Neuronal stem cell (in vitro differentiated cells): ENCODE measurements at places on chromosomes 12 and 14.

DNA sequence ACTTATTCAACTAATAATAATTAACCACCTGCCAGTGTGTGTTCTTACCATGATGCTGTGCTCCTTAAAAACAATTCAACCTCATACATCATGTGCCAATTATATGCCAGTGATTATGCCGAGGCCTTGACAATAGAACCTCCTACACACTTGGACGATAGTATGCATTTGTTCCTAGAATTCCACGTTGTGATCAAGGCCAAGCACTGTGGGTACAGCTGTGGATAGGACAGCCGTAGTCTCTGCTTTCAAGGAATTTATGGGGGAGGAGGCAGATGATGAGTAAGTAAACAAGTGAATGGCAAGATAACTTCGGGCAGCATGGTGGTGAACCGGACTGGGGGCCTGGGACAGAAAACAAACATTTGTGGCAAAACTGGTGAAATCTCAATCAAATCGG is 18.0 kb upstream of the MYO1H start:
- DNase-seq: no peak

DNA sequence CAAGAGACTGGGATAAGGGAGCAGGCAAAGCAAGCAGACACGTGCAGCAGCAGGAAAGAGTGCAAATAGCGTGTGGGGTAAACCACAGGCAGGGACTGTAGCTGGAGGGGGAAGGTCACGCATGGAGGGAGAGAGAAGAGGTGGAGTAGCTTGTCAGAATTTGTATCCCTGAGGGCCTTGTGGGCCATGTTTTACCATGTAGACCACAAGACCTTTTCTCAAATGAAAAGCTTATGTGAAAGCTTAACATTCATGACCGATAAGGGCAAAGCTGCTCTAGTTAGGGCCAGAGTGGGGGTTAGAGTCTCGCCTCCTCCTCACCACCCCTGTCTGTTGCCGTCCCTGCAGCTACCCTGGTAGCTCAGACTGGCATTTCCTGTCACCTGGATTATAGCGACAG is 152.9 kb upstream of the E2F7 start:
- DNase-seq: no peak

DNA sequence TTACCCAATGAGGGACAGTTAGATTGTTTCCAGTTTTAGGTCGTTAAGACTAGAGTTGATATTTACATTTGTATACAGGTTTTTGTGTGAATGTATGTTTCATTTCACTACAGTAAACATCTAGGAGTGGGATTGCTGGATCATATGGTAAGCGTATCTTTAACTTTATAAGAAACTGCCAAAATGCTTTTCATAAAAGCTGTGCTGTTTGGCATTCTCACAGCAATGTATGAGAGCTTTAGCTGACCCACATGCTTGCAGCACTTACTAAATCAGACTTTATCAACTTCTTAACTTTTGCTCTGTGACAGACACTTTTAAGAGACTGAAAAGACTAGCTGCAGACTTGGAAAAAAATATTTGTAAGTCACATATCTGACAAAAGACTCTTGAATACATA is 262.5 kb upstream of the PELI2 start:
- no peak for DNase-seq

DNA sequence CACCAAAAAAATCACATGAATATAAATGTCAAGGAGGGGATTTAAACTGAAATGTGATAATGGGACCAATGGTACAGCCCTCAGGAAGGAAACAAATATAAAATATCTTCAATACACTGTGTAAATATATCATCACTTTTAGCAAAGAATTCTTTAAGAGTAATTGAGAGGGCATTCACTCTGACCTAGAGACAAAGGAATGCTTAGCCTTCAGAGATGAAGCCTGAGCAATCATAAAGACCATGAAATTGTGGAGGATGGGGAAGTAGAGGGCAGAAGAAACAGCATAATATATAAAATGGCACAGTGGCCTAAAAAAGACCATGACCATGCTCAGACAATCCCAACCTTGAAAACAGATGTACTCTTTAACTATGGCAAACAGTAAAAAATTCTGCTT is 20.4 kb downstream of the YAF2 start:
- DNase-seq: no peak

GRCh38 chr14:76613616-76614015 is 147.7 kb upstream of the VASH1 start:
- DNase-seq: no peak

GRCh38 chr12:26642361-26642760 is 190.6 kb downstream of the ITPR2 start:
- no peak for DNase-seq

GRCh38 chr14:69711065-69711464 is 55.9 kb upstream of the SRSF5 start:
- DNase-seq: no peak
